ENCODE measurements at places on chromosomes 5 and 9.

DNA sequence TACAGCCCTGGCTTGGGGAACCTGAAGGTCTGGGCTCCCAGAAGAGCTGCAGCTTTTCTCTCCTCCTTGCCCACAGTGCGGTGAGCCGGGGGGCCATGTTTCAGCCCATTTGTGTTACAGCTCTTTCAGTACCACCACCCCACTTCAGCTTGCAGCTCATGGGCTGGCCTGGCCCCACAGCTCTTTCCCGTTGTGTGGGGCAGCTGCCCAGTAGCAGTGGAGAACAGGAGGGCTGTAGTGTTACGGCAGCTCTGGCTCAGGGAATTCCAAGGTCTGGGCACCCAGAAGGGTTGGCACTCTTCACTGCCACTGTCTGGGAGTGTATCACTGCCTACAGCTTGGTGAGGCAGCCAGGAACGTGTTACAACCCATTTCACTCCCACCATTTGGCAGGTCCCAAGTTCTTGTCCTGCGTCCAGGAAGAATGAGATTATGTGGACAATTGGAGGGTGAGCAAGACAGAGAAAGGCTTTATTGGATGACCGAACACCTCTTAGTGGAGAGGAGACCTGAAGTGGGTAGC lies 390.5 kb downstream of the KDM4C start:
- no peaks in the 10 kb centered on the region for H3K27me3 ChIP-seq
- no peaks in the 10 kb centered on the region for H3K4me1 ChIP-seq
- no peak overlapping the region for H3K4me3 ChIP-seq
- no peak for DNase-seq
- no peak overlapping the region for H3K27ac ChIP-seq

- no peaks in the 10 kb centered on the region for H3K27me3 ChIP-seq
- H3K4me1 ChIP-seq: peaks cover 6% of the 10 kb centered on the region
- H3K27ac ChIP-seq: no peak overlapping the region
- no peak for DNase-seq
Measured at GRCh38 chr9:13942695-13943094, 371.2 kb downstream of the NFIB start.

DNA sequence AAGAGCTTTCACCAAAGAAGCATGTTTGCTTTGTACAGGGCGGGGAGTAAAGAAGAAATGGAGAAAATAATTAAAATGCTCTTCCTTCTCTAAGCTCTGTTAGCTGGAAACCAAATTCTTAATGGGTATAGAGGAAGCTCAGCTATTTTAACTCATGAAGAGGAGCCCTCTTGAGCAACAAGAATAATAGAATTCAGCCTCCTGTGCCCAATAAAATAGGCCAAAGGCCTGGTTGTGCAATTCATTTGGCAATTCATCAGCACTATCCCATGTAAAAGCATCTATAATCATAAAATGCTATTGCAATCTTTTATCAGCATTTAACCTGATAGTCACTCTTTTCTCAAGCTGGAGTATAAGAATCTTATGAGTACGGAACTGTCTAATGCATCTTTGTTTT lies 133.6 kb upstream of the CDH6 start:
- H3K4me1 ChIP-seq: no peaks in the 10 kb centered on the region
- no peak for DNase-seq
- no peak overlapping the region for H3K4me3 ChIP-seq
- H3K27ac ChIP-seq: no peak overlapping the region
- H3K27me3 ChIP-seq: no peaks in the 10 kb centered on the region
- H3K36me3 ChIP-seq: no peaks in the 10 kb centered on the region

- no peak for DNase-seq
- H3K36me3 ChIP-seq: no peaks in the 10 kb centered on the region
- H3K4me3 ChIP-seq: no peak overlapping the region
- H3K27ac ChIP-seq: no peak overlapping the region
- H3K27me3 ChIP-seq: no peaks in the 10 kb centered on the region
- H3K4me1 ChIP-seq: no peaks in the 10 kb centered on the region
Measured at GRCh38 chr9:121836366-121836885, 185.0 kb downstream of the DAB2IP start.

DNA sequence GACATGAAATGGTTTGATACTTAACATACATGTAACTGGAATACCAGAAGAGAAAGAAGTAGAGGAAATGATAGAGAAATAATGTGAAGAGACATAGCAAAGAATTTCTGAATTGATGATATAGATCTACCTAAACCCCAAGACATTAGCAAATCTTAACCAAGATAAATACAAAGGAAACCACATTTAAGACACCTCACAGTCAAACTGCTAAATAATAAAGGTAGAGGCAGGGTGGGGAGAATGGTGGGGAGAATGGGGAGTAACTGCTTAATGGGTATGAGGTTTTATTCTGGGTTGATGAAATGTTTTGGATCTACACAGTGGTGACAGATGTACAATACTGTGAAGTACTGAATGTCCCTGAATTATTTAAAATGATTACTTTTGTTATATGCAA lies 17.5 kb downstream of the CARNMT1 start:
- no peaks in the 10 kb centered on the region for H3K36me3 ChIP-seq
- no peaks in the 10 kb centered on the region for H3K4me1 ChIP-seq
- no peak overlapping the region for H3K27ac ChIP-seq
- no peak overlapping the region for H3K4me3 ChIP-seq
- no peaks in the 10 kb centered on the region for H3K27me3 ChIP-seq

DNA sequence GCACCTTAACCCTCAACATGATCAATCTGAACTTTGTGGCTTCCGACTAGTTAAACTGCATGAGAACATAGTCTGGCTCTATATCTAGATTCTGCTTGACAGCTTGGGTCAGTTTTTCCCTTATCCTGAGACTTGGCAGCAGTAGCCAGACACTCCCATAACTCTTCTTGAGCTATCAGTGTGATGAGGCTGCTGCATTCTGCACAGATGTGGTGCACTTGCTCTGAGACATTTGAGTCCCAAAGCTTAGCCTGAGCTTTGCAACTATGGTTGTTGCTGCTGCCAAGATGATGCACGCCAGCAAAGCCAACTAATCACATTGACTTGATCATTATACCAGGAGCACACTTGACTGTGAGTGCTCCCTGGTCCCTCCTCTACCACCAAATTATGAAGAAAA lies 36.2 kb downstream of the MOCS2 start:
- peaks cover 97% of the 10 kb centered on the region for H3K36me3 ChIP-seq
- DNase-seq: no peak
- no peaks in the 10 kb centered on the region for H3K27me3 ChIP-seq
- no peaks in the 10 kb centered on the region for H3K4me1 ChIP-seq

- H3K4me1 ChIP-seq: peaks cover 3% of the 10 kb centered on the region
- H3K4me3 ChIP-seq: no peak overlapping the region
- peak overlapping the region; percentile 12 for H3K27ac ChIP-seq
- no peak for DNase-seq
- H3K36me3 ChIP-seq: no peaks in the 10 kb centered on the region
- no peaks in the 10 kb centered on the region for H3K27me3 ChIP-seq
Measured at GRCh38 chr9:108994695-108995094, 18.6 kb downstream of the CTNNAL1 start.

DNA sequence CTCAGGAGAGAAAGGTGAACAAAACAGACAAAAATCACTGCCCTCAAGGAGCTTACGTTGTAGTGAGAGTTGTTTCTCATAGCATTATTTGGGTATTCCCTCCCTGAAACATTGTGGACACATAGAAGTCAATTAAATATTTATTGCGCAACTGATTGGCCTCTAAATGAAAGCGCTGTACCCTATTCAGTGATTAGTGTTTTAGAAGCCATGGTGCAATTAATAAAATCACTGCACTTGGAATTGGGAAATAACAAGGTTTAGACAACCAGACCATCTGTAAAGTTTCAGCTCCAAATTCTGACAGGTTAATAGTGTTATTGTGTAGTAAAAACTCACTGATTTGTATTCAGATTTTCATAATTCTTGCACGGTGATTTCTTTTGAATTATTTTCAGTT lies 35.9 kb downstream of the TNPO1 start:
- H3K4me1 ChIP-seq: peaks cover 7% of the 10 kb centered on the region
- H3K36me3 ChIP-seq: peaks cover 6% of the 10 kb centered on the region
- H3K4me3 ChIP-seq: no peak overlapping the region
- H3K27me3 ChIP-seq: no peaks in the 10 kb centered on the region
- no peak for DNase-seq

- H3K36me3 ChIP-seq: no peaks in the 10 kb centered on the region
- DNase-seq: no peak
- no peaks in the 10 kb centered on the region for H3K27me3 ChIP-seq
- H3K4me3 ChIP-seq: no peak overlapping the region
- H3K27ac ChIP-seq: no peak overlapping the region
Measured at GRCh38 chr5:14591548-14591947, 10.0 kb downstream of the OTULINL start.

- DNase-seq: no peak
- no peaks in the 10 kb centered on the region for H3K36me3 ChIP-seq
- no peaks in the 10 kb centered on the region for H3K27me3 ChIP-seq
Measured at GRCh38 chr5:75235711-75236110, 967 bp downstream of the ANKRD31 start.

DNA sequence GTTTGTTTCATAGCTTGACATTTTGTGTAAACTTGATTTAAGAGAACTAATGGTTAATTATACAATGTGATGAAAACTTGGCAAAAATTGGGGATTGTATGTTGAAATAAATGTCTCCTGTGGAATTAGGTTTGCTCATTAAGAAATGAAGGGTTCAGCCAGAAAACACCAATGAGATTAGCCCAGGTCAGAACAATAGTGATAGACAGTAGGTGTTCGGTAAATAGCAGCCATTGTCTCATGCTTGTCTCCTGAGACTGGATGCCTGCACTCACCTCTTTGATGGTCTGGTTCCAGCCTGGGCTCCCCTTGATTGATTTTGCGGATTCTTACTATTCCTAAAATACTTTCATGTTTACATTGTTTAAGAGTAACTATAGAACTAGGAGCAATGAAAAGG lies 135.5 kb downstream of the FBN2 start:
- no peak for DNase-seq
- no peaks in the 10 kb centered on the region for H3K4me1 ChIP-seq
- H3K36me3 ChIP-seq: no peaks in the 10 kb centered on the region
- no peaks in the 10 kb centered on the region for H3K27me3 ChIP-seq
- no peak overlapping the region for H3K4me3 ChIP-seq

GRCh38 chr5:136053336-136054141 lies 24.8 kb downstream of the TGFBI start:
- peaks cover 10% of the 10 kb centered on the region for H3K36me3 ChIP-seq
- no peak overlapping the region for H3K4me3 ChIP-seq
- no peak overlapping the region for H3K27ac ChIP-seq
- no peak for DNase-seq

- no peaks in the 10 kb centered on the region for H3K4me1 ChIP-seq
- no peaks in the 10 kb centered on the region for H3K36me3 ChIP-seq
- no peak for DNase-seq
- no peak overlapping the region for H3K4me3 ChIP-seq
Measured at GRCh38 chr5:61200582-61201155, 38.4 kb upstream of the SMIM15 start.

GRCh38 chr5:91885291-91886265 lies 502.5 kb upstream of the ARRDC3 start:
- H3K27ac ChIP-seq: no peak overlapping the region
- H3K4me3 ChIP-seq: no peak overlapping the region
- no peaks in the 10 kb centered on the region for H3K36me3 ChIP-seq
- H3K27me3 ChIP-seq: no peaks in the 10 kb centered on the region
- H3K4me1 ChIP-seq: no peaks in the 10 kb centered on the region

DNA sequence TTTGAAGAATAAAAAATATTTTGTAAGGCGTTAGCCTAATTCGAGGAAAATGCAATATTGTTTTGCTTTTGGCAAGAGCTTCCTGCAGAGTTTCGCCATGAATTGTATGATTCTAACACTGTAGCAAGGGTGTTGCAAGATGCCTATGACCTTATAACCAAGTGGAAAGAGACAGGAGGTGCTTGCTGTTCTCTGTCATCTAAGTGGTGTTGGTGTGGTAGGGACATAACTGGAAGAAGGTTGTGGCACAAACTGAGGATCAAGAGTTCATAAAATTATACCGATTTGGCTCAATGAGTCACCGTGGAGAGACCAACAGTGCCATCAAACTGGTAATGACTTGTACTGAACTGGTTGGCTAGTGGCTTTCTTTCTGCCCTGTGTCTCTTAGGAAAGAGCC lies 6.3 kb downstream of the STC2 start:
- H3K4me3 ChIP-seq: no peak overlapping the region
- H3K36me3 ChIP-seq: no peaks in the 10 kb centered on the region
- H3K4me1 ChIP-seq: peaks cover 63% of the 10 kb centered on the region
- H3K27me3 ChIP-seq: no peaks in the 10 kb centered on the region

DNA sequence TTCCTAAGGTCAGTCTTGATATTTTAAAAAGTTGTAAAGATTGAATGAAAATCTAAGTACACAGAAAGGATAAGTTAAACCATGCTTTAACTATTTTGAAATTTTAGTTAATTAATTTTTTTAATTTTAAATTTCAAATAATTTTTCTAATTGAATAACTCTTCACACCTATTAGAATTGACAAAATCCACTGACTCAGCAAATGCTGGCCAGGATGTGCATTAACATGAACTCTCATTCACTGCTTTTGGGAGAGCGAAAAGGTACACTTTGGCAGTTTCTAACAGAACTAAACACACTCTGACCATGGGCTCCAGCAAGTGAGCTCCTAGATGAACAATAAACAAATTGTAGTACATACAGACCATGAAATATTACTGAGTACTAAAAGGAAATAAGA lies 209.5 kb downstream of the PTPRD start:
- H3K4me3 ChIP-seq: no peak overlapping the region
- H3K27me3 ChIP-seq: no peaks in the 10 kb centered on the region
- no peaks in the 10 kb centered on the region for H3K4me1 ChIP-seq
- DNase-seq: no peak
- no peak overlapping the region for H3K27ac ChIP-seq

DNA sequence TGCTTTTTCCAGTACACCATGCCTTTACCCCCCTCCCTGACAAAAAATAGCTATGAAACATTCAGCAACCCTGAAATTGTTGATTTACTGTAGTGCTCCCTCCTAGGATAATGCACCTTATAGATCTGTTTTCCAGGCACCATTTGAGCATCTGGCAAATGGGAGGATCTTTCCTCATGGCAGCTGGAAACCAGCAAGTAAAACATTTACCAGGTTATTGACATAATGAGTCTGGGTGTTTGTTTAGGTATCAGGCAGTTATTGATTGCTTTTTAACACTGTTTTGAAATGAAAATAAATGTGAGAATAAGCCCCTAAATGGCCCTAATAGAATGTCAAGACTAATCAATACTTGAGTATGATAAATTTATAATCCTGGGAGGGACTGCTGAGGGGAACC lies 57.3 kb upstream of the KLF4 start:
- no peaks in the 10 kb centered on the region for H3K27me3 ChIP-seq
- no peak overlapping the region for H3K27ac ChIP-seq
- no peak overlapping the region for H3K4me3 ChIP-seq
- H3K36me3 ChIP-seq: no peaks in the 10 kb centered on the region
- peaks cover 6% of the 10 kb centered on the region for H3K4me1 ChIP-seq

DNA sequence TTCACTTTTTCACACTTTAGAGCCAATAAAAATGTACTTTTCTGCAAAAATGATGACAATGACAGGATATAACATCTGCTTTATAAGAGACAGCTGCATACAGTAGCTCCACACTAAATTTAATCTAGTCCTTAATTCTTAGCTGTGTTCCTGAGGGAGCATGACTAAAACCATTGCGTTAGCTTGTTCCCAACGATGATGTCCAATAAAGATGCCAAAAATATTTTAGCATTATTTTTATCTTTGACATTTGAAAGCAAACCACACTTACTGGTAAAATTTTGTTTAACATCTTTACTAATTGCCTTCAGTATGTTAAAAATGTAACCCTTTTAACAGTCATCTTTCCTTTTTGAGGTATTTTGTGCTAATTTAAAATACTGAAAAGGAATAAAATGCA lies 382.7 kb downstream of the CHSY3 start:
- H3K27me3 ChIP-seq: no peaks in the 10 kb centered on the region
- no peaks in the 10 kb centered on the region for H3K36me3 ChIP-seq
- no peak overlapping the region for H3K4me3 ChIP-seq
- DNase-seq: no peak

Data from esophagus squamous epithelium (tissue), 5 donors.